Neural progenitor cell (in vitro differentiated cells): ENCODE measurements at places on chromosomes 4 and X. TPM values are rescaled to one million over a fixed set of nuclear protein-coding genes. Genes with fewer than 3 reads are reported as not detected.
A peak's percentile ranks its signal among the peaks of the same experiment; 100 is the strongest.

TIGD2 gene
- 17.9 and 28.1 TPM in 2 replicates for total RNA-seq

DNA sequence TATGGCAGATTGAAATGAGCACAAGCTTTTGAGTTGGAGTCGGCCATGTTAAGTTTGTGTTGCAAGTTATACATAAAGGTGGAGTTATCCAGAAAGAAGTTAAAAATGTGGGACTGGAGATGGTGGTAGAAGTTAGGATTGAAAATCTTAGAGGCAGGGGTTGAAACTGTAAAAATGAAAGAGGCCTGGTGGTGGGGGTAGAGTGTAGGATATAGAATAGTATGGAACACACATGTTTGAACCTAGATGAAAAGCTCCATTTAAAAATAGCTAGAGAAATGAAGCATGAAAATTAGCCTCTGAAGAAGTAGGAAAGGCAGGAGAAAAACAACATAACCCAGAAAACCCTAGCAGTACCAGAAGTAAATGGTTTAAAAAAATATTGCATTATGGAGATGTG is 131.8 kb upstream of the ENPEP start:
- H3K27me3 ChIP-seq = no peaks in the 10 kb centered on the region
- DNase-seq = no peak
- H3K4me1 ChIP-seq = no peaks in the 10 kb centered on the region
- no peak overlapping the region for H3K27ac ChIP-seq

SLC34A2 gene
- total RNA-seq = 0.12 TPM in 1 of 2 replicates, not detected in the other

PRRG1 gene
- 6.9 and 8.7 TPM in 2 replicates for total RNA-seq

DNA sequence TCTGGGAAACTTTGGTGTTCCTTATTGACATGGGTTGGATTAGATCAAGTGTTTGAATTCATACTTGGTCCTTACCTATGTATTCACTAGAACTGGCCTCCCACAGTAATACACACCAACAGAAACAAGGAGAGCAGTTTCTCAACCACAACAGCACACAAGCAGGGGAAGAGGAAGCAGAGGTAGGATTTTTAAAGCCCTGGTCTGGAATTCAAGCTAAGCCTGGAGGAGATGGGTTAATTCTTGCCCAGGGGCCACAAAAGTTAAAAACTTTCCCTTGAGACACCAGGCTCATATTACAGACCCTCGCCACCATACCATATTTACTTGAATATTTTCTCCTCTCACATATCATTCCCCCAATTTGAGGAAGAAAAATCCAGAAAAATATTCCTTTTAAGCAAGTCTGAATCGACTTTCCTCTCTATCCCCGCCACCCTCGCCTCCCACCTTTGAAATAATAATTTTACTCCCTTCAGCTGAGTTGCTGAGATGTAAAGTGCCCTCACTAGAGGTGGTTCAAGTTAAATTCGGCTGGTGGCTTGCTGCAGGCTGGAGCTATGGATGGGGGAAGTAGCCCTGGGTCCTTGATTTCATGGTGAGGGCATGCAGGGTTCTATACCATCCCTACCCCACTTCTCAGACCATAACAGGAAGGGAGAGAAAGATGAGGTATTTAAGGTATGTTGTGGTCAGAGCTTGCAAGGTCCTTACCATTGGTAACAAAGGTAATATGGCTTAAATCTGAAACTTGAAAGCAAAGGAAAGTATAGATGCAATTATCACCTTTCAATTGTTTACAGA is 440.2 kb downstream of the INPP4B start:
- H3K4me3 ChIP-seq = no peak overlapping the region
- H3K36me3 ChIP-seq = no peaks in the 10 kb centered on the region
- H3K27ac ChIP-seq = no peak overlapping the region
- DNase-seq = no peak
- peaks cover 30% of the 10 kb centered on the region for H3K4me1 ChIP-seq

- no peak overlapping the region for H3K27ac ChIP-seq
- DNase-seq = no peak
- H3K36me3 ChIP-seq = no peaks in the 10 kb centered on the region
- no peaks in the 10 kb centered on the region for H3K27me3 ChIP-seq
Observed at GRCh38 chr4:78660559-78660958, 109.0 kb downstream of the ANXA3 start.

DNA sequence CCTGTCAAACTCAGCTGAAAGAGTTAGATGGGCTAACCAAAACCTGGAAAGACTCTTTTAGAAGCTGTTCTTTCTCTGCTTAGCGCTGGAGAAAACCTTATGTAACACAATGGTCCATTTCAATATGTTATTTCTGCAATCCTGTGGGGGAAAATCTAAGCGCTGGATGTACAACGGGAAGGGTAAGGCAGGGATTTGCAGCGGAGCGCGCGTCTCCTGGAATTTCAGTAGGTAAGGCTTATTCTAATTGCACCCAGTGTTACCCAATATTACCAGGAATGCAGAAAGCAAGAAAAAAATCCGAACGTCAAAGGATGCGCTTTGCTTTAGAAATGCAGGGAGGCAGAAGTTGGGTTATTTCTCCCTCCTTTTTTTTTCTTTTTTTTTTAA is 2.0 kb downstream of the HS3ST1 start:
- H3K4me3 ChIP-seq = peak overlapping the region; percentile 65
- H3K36me3 ChIP-seq = no peaks in the 10 kb centered on the region
- H3K27me3 ChIP-seq = peaks cover 69% of the 10 kb centered on the region
- H3K4me1 ChIP-seq = peaks cover 22% of the 10 kb centered on the region
- H3K27ac ChIP-seq = no peak overlapping the region

UGT2B11 gene
- not detected in 2 replicates for total RNA-seq

DNA sequence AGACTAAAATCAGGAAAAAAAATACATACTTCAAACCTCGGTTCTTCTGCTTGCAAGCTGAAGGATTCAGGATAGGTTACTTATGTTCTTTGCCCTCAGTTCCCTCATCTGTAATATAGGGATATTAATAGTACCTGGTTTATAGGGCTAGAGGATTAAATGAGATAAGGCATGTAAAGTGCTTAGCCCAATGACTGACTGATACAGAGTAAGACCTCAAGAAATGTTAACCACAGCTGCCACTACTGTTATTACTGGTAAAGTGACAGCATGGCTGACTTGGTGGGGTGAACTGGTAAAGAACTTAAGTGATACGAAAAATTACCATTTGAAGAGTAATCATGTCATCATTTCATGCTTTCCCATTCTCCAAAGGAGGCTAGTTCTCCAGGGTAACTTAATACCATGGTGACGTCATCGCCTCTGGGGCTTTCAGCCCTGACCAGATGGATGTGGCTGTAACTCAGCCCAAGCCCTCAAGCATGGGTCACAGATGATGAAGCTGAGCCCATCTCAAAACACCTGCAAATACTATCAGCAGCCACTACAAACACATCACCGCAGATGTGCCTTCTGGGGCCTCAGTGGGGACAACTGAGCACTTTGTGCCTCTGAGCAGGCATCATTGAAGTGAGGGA is 44.5 kb upstream of the SCML1 start:
- no peak overlapping the region for H3K27ac ChIP-seq
- H3K27me3 ChIP-seq = no peaks in the 10 kb centered on the region
- no peak overlapping the region for H3K4me3 ChIP-seq

GRCh38 chr4:111961809-111962208 is 183.4 kb upstream of the FAM241A start:
- H3K4me1 ChIP-seq = no peaks in the 10 kb centered on the region
- H3K27ac ChIP-seq = no peak overlapping the region
- H3K27me3 ChIP-seq = no peaks in the 10 kb centered on the region
- no peak for DNase-seq
- H3K36me3 ChIP-seq = no peaks in the 10 kb centered on the region

DNA sequence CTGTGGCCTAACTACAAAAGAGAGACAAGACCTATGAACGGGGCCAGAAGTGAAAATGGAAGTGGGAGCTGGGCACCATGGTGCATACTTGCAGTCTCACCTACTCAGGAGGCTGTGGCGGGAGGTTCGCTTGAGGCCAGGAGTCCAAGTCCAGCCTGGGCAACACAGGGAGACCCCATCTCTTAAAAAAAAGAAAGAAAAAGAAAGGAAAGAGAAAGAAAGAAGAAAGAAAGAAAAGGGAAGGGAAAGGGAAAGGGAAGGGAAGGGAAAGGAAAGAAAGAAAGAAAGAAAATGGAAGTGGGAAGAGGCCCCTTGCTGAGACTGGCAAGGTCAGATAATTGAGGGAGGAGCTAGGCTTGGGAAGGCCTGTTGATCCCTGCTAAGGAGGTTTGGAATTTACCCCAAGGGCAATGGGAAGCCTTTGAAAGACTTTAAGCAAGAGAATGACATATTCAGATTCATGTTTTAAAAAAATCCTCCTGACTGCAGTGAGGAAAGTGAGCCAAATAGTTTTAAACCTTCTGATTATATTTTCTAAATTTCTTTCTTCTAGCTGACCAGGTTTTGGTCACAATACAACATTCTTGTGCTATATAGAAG is 17.7 kb upstream of the HERC5 start:
- DNase-seq = no peak
- H3K36me3 ChIP-seq = no peaks in the 10 kb centered on the region
- H3K27me3 ChIP-seq = no peaks in the 10 kb centered on the region
- no peak overlapping the region for H3K27ac ChIP-seq

DNA sequence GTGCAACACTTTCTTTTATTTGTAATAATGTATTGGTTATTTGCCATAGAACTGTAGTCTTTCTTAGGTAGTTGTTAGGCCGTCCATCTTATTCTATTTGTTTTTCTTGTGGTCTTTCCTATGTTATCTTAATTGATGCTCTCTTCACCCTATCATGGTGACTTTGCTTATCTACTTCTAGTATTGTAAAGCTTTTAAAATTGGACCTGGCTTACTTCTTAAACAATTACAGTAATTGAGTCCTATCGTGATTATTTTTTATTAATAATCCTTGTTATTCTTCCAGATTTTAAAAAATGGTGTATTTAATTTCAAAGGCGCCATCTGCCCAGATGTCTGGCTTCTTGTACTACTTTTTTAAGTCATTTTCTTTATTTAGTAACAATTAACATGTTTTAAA is 63.7 kb downstream of the CLCN5 start:
- no peak for DNase-seq
- no peak overlapping the region for H3K27ac ChIP-seq
- no peaks in the 10 kb centered on the region for H3K36me3 ChIP-seq
- H3K4me3 ChIP-seq = no peak overlapping the region
- no peaks in the 10 kb centered on the region for H3K27me3 ChIP-seq

DNA sequence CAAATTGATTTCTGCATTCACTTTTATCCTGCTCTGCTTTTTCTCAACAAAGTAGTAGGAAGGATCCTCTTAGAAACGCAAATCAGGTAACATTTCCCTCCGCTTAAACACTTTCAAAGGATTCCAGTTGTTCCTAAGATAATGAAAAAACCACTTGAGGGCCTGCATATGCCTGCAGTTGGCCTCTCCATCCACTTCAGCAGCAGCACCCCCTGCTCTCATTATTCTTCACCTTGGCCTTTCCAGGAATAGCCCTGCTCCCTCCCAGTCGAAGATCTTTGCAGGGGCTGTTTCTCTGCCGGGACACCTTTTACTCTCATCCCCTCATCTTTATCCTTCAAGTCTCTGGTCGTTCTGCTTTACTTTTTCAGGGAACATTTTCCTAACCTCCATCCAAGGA is 314.0 kb downstream of the INPP4B start:
- no peak overlapping the region for H3K27ac ChIP-seq
- no peaks in the 10 kb centered on the region for H3K36me3 ChIP-seq
- H3K4me1 ChIP-seq = no peaks in the 10 kb centered on the region
- H3K4me3 ChIP-seq = no peak overlapping the region

NUDT11 gene
- total RNA-seq = 35.7 and 58.4 TPM in 2 replicates

ZNF711 gene
- total RNA-seq = 34.7 and 55.4 TPM in 2 replicates

TMPRSS11D gene
- not detected in 2 replicates for total RNA-seq

GRCh38 chr4:137994853-137995252 is 247.3 kb downstream of the SLC7A11 start:
- H3K27me3 ChIP-seq = no peaks in the 10 kb centered on the region
- DNase-seq = no peak
- H3K4me1 ChIP-seq = peaks cover 7% of the 10 kb centered on the region
- H3K27ac ChIP-seq = no peak overlapping the region
- H3K36me3 ChIP-seq = no peaks in the 10 kb centered on the region

GPAT3 gene
- total RNA-seq = 0.99 TPM in 1 of 2 replicates, not detected in the other

DNA sequence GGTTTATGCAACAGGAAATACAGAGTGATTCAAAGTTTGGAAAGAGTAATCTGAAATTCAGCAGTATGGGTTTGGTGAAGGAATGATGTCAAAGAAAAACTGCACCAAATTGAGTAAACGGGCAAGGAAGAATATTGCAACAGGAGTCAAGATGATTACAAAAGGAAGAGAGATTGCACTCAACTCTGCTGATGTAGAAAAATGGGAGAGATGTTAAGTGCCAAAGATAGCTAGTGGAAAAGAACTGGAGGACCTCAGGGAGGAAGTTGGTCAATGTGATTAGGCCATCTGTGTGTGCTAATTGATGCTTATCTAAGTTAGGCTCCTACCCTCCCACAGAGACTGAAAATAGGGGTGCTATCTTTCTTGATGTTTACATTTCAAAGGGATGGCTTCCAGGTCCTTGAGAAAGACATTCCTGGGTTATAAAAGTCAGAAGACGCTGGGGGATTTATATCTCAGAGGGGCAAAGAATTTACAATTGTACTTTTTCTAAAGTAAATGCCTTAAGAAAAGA is 167.4 kb upstream of the FAM47A start:
- no peak overlapping the region for H3K4me3 ChIP-seq
- H3K27ac ChIP-seq = no peak overlapping the region
- H3K27me3 ChIP-seq = no peaks in the 10 kb centered on the region

XKRX gene
- 1.4 and 1.5 TPM in 2 replicates for total RNA-seq

- no peaks in the 10 kb centered on the region for H3K36me3 ChIP-seq
- H3K4me3 ChIP-seq = no peak overlapping the region
- H3K27me3 ChIP-seq = no peaks in the 10 kb centered on the region
- no peaks in the 10 kb centered on the region for H3K4me1 ChIP-seq
Observed at GRCh38 chr4:174882317-174882992, 35.7 kb upstream of the ADAM29 start.

- H3K27me3 ChIP-seq = no peaks in the 10 kb centered on the region
- no peak overlapping the region for H3K27ac ChIP-seq
- H3K4me1 ChIP-seq = peaks cover 4% of the 10 kb centered on the region
- DNase-seq = no peak
- H3K4me3 ChIP-seq = no peak overlapping the region
Observed at GRCh38 chr4:34731070-34731469, 1513.2 kb downstream of the ARAP2 start.

DNA sequence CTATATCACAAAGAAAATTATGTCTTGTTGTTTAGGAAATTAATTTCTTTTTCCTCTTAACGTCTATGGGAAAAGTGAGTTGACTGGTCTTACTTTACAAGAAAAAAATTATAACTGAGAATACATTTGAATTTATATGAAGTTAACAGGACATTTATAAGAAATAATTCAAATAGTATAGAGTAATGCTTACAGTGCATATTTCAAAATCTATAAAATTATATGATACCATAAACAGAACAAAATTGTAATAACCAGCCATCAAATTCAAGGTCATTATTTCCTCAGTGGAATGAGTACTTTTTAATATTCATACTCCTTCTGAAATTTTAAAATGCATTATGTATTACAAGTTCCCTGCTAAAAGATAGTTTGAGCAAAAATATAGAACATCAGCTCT is 884.5 kb downstream of the TECRL start:
- H3K27ac ChIP-seq = no peak overlapping the region
- H3K36me3 ChIP-seq = peaks cover 4% of the 10 kb centered on the region
- DNase-seq = no peak
- H3K27me3 ChIP-seq = no peaks in the 10 kb centered on the region
- no peaks in the 10 kb centered on the region for H3K4me1 ChIP-seq

PNCK gene
- total RNA-seq = 19.7 and 53.5 TPM in 2 replicates
